ENCODE measurements at places on chromosomes 4 and X.

GRCh38 chrX:135345107-135345589, 35.9 kb downstream of the ETDC start:
- DNase-seq, result no peak

GRCh38 chrX:49186125-49187027, at the start of gene PRICKLE3:
PRICKLE3 (minus strand) TSS chrX:49186373; CDS start chrX:49186297, 76 bp downstream.
- DNase-seq, result peak; percentile 77

DNA sequence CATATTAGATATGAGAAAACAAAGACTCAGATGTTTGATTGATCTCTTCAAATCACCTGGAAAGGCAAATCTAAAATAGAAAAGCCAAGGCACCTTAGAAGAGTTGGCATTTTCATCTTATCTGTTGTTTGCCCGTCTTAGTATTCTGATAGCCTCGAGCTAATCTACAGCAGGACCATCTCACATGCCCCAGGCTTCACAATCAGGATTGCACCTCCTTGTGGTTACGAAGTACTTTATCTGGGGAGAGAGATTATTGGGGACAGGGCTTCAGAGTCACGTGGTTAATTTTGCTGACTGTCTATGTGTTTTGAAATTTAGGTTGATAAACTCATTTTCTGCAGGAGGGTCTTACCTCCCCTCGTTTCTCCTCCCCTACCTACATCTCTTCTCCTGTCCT, 313.1 kb upstream of the ANXA10 start:
- DNase-seq, result no peak

- DNase-seq, result no peak
Observed at GRCh38 chr4:47382846-47383360, 80.6 kb downstream of the COMMD8 start.

- no peak for DNase-seq
Observed at GRCh38 chrX:38661561-38661960, 100.2 kb downstream of the TSPAN7 start.

DNA sequence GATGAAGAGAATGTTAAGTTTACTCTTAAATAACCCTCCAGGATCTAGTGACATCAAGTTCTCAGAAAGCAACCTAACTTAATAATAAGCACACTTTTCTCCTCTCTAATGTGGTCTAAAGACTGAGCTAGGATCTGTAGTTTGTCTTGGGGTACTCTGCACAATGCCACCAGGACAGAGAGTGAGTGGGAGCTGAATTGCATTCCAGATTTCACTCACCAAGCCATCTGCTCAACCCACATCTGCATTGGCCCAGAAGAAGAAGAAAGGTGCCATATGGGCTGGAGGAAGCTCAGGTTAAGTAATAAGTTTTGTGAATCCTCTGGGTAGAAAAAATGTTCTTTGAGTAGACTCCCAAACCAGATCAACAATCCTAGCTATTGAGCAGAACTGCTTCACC, 384.6 kb downstream of the PPP3CA start:
- no peak for DNase-seq

DNA sequence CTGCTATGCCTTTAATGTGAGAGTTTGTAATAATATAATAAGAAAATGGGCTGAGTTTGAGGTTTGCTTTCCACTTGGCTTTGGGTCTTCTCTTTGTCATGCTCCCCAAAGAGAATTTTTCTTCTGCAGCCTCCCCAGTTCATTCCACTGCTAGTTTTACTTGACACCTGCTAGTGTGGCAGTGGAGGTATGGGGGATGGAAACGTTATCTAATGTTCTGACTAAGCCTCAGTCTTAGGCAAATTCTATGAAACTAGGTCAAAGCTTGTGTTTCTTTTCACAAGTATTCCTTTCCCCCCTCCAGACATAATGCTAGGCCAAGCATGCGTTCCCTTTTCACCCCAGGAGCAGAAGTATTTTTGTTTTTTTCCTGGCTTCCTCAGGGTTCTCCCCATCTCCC, 67.5 kb downstream of the PPP1R2C start:
- DNase-seq, result no peak

DNA sequence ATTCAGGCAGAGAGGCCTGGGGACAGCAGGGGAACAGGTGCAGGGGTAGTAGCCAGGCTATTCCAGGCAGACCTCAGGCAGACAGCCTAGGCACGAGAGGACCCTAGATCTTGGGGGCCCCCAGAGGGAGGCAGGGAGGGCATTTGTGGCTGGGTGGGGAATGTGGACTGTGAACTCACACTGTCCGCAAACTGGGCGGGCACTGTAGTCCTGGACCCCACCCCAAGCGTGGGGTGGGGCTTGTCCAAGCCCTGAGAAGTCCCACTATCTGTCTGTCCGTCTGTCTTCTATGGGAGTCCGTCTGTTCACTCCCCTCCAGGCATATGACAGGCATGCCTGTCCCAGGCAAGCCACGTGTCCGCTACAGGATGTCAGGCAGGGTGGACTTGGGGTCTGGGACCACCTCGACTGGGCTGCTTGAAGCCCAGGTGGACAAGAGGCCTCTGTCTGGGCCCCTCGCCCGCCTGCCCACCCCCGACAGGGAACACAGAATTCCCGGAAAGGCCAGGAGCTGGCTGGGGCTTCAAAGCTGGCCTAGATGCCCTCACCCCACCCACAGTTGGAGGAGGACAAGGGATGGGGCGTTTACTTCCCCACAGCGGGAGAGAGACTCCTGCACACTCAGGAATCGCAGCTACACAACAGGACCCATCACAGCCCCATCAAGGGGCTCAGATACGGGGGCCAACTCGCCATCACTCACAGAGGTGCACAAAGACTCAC, at the start of gene SLC38A5:
Gene SLC38A5 (minus strand): TSS at position 151 of the 723 bp plus-strand sequence. CDS start 2,336 bp downstream, outside the sequence.
- peak; percentile 64 for DNase-seq

GRCh38 chr4:175054980-175055379, 136.8 kb downstream of the ADAM29 start:
- DNase-seq, result no peak

DNA sequence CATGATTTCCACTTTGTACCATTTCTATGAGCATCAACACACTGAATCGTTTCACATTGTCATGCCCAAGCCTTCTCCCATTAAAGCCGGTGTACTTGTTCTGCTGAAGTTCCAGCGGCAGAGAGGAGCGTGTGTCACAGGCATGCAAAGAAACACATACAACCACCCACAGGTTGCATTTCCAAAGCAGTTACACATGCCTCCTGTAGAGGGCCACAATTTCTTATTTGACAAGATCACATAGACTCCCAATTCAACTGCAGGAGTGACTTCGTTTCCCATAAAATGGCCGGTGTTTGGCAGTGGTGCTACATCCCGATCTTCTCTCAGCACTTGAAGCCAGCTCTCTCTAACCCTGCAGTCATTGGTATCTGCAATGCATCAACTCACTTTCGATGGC, 992.6 kb downstream of the NLGN4X start:
- peak; percentile 29 for DNase-seq

- no peak for DNase-seq
Observed at GRCh38 chr4:184689681-184690080, 40.1 kb downstream of the PRIMPOL start.

DNA sequence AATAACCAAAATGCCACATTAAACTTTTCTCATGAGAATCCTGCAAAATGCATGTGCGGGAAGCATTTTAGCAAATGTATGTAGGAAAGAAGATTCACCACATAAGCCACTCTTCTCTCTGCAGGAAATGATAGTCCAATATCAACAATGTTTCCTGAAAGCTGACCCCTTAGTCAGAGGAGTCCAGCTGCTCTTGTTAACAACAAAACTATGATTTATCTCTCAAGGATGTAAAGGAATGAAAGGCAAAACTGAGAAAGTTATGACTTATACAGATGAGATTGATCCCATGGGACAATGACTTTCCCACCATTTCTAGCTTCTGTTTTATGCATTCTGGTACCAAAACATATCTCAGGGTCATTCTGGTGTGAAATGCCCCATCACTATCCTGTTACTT, 125.0 kb upstream of the EDNRA start:
- no peak for DNase-seq

DNA sequence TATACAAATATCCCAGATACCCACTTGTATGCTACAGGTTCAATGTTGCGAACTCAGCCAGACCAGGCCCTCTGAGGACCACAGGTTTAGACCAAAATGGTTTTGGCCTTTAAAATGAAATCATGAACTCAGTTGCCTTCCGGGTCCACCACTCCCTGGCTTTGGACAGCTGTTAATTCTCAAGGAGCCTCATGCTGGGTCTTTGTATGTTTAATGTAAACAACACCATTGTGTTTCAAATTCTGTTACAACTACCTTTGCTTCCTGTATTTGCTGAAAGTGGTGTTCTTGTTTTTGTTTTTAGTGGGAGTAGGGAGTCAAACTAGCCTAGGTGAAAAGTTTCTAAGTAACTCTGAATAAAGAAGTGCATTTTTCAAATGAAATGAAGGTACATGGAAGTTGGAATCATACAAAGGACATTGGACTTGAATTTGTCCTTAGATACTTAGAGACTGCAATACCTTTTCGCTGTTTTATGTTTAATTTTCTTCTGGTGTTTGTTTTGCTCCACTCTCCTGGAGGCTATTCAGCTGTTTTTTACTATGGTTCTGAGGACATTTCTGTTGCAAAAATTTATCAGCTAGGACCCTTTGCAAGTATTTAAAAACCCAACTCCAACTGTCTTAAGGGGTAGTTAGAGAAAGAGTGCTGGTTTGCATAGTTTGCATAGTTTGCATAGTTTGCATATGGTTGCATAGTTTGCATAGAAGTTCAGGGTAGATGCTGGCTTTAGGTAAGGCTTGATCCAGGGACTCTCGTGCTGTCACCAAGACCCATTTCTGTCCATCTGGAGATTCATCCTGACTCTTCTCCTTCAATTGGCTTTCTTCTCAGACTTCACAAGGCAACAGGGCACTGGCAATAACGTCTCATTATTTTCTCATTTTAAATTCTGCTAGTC, 70.1 kb downstream of the MID1IP1 start:
- no peak for DNase-seq

DNA sequence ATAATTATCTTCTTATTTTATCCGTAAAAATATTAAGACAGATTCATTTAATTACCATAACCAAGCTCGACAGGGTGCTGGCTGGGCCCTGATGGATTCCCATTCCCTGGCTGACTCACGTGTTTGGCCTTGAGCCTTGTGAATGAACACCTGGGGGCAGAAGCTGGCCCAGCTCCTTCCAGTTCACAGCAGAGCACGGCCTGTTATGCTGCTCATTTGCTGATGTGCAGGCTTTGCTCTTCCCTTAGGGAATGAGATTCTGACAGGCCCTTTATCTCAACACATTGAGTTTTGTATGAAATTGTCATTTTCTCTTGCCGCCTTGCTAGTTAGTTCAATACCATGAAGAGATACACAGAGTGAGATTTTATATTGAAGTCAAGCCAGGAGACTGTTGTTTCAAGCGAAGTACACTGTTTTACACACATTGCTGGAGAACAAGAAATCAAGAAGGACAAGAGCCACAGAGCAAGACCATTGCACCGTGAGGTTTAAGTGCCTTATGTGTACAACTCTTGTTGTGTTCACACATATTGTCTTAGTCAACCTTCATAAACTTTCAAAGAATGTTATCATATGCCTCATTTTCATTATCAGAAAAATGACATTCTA, 1583.3 kb downstream of the STIM2 start:
- no peak for DNase-seq

DNA sequence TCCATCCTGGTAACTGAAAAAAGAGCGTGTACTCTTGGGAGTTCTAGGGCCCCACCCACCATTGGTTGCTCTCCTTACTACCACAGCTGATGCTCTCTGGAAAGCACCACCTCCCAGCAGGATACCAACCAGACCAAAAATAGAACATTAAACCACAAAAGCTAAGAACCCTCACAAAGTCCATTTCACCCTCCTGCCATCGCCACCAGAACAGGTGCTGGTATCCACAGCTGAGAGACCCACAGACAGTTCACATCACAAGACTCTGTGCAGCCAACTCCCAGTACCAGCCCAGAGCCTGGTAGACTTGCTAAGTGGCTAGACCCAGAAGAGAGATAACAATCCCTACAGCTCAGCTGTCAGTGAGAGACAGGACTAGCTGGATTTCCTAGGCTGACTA, 240.6 kb downstream of the PABPC4L start:
- no peak for DNase-seq

DNA sequence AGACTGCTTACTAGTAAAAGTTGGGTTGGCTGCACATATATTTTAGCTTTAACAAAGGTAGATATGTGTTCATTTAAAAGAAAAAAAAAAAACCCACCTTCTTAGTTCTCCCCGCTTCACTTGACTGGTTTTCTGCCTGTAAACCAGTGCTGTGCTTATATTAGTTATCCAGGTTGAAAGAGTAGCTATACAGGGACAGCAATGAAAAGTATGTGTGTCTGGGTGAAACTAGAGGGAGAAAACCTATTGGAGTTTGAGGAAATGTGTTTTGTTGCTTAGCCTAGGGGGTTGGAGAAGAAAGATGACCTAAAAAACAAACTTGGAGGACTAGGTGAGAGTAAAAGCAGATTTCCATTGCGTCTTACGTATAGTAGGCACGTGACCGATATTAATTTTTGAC, 4.5 kb downstream of the JADE1 start:
- no peak for DNase-seq

DNA sequence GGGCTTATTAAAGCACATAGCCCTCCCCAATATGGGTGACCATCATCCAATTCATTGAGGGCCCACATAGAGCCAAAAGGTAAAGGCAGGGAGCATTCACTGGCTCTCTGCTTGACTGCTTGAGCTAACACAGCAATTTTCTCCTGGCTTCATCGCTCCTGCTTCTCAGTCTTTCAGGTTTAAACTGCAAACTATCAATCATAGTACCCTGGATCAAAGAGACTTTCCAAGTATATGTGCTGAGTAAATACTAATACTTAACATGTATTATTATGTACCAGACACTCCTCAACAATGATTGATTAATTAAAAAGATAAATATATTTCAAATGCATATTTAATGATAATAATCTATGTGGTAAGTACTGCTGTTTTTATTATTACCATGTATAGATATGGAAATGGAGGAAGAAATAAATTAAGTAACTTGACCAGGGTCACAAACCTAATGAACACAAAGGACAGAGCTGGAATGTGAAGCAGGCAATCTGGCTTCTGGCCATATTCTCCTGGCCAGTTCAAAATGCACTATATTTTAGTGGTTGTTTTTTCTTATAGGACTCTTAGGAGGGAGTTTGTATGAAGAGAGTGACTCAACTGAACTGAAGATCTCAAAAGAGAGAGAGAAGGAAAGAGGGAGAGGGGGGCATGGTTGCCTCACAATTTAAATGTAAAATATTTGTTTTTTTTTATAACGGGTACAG, 1197.3 kb downstream of the TECRL start:
- no peak for DNase-seq

GRCh38 chr4:88610771-88611170, 18.5 kb downstream of the HERC3 start:
- DNase-seq, result no peak

DNA sequence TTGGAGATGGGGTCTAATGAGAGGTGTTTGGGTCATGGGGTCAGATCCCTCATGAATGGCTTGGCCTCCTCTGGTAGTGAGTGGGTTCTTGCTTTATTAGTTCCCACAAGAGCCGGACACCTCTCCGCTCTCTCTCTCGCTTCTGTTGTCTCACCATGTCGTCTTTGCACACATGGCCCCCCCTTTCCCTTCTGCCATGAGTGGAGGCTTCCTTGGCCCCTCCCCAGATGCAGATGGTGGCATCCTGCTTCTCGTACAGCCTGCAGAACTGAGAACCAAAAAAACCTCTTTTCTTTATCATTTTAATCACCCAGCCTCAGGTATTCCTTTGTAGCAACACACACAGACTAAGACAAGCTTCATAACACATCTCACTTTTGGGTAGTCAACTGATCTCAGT, 49.6 kb upstream of the SPRY1 start:
- DNase-seq, result no peak

- DNase-seq, result no peak
Observed at GRCh38 chrX:88672261-88672660, 74.8 kb upstream of the CPXCR1 start.

- DNase-seq, result no peak
Observed at GRCh38 chr4:80079255-80079923, 6.4 kb upstream of the ANTXR2 start.

All from SW480 (cell line).